ENCODE measurements at places on chromosomes 5 and 9. TPM values are rescaled to one million over a fixed set of nuclear protein-coding genes. Genes with fewer than 3 reads are reported as not detected.

The GRXCR2 gene
- total RNA-seq, result not detected

DNA sequence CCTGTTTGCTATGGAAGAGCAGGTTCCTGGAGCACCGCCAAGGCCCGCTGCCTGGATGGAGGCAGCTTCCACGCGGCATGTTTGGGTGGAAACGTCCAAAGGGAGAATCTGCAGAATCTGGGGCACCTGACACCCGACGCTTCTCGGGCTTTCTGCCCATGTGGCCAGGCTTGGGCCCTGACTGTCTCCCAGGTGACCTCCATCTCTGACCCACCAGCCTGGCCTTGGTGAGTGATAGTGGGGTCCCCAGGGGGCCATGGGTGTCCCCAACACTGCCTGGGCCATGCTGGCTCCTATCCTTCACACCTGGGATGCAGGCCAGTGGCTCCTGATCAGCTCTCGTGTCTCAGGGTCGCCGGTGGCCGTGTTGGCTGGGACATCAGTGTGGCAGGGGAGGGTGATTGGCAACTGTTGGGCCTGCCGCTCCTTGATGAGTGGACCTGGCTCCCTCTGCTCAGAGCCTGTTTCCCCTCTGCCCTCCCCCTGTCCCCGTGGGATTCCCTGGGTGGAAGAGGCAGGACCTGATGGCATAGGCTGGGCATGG, 34.0 kb downstream of the GLT6D1 start:
- no peak for DNase-seq
- H3K4me3 ChIP-seq, result no peak overlapping the region
- H3K36me3 ChIP-seq, result no peaks in the 10 kb centered on the region
- peaks cover 32% of the 10 kb centered on the region for H3K27me3 ChIP-seq
- H3K27ac ChIP-seq, result no peak overlapping the region

The PCYOX1L gene
- 3.2 TPM for total RNA-seq

- H3K27ac ChIP-seq, result no peak overlapping the region
- no peak for DNase-seq
- H3K4me3 ChIP-seq, result no peak overlapping the region
- peaks cover 79% of the 10 kb centered on the region for H3K27me3 ChIP-seq
Observed at GRCh38 chr5:1245905-1246576, 20.9 kb downstream of the SLC6A18 start.

DNA sequence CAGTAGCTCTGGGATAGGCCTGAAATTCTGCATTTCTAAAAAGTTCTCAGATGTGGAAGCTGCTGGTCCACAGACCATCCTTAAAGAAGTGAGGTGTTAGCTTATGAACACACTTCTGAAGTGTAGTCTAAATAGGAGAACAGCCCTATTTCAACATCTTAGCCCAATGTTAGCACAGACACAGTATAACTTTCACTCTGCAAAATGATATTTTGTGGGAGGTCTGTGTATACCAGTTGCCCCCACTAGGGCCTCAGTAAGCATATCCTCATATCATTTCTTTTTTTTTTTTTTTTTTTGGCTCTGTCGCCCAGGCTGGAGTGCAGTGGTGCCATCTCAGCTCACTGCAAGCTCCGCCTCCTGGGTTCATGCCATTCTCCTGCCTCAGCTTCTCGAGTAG, 7.5 kb upstream of the HABP4 start:
- DNase-seq, result no peak
- no peaks in the 10 kb centered on the region for H3K4me1 ChIP-seq
- no peaks in the 10 kb centered on the region for H3K36me3 ChIP-seq
- no peaks in the 10 kb centered on the region for H3K27me3 ChIP-seq
- H3K4me3 ChIP-seq, result no peak overlapping the region

The PTPRD gene
- total RNA-seq, result 5.4 TPM
